H7 (cell line): ENCODE measurements at places on chromosomes 7 and 10. TPM values are rescaled to one million over a fixed set of nuclear protein-coding genes. Genes with fewer than 3 reads are reported as not detected.

- no peak for DNase-seq
Observed at GRCh38 chr7:146645383-146645976, 528.9 kb downstream of the CNTNAP2 start.

DNA sequence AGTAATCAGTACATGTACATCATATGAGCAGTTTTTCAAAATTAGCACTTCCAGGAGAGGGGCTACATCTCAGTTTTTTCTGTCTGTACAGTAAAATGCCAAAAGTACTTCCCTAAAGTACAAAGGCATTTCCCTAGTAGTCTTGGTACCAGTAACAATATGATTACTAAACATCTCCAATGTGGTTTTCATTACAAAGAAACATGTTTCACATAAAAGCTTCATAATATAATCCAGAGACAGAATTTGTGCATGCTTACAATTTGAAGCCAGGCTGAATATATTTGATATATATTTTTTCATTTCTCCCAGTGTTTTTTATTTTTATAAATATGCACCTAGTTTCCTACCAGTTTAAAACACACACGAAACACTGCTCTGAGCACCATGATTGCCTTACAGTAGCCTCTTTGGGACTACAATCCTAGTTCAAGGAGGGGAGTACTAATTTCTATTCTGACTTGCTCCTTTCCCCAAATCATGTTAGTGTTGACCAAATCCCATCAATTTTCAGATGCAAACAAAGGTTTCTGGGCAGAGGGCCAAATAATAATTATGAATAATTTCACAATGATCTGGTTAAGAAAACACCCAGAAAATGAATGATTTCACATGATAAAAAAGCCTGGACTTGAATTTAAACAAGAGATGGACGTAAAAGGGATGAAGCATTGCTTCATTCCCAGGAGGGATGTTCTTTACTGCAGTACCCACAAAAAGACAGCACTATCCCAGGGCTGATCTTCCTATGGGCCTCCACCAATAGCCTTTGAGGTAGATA is 201.3 kb downstream of the SLC25A13 start:
- no peak for DNase-seq

DNA sequence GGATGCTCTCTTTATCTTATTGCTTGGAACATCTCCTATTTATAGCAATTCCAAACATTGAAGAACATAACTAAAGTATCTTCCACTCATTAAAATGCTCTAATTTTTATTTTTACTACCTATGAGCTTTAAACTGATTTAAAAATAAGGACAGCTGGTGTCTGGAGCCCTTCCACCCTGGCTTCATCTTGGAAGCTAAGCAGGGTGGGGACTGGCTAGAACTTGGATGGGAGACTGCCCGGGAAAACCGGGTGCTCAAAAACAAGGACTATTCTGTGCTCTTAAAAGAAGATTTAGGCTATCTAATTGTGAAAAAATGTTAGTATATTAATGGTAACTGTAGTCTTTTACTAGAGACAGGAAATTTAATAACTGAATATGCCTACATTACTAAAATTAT is 69.2 kb downstream of the ARMC3 start:
- DNase-seq, result peak; percentile 60

Gene ZNF679
- not detected in 2 replicates for total RNA-seq

Gene TMEM225B
- total RNA-seq, result 0.48 and 0.52 TPM in 2 replicates

GRCh38 chr7:106099539-106099938 is 12.6 kb downstream of the SYPL1 start:
- DNase-seq, result no peak

GRCh38 chr7:81416659-81417058 is 353.2 kb downstream of the HGF start:
- DNase-seq, result no peak

Gene XRCC2
- total RNA-seq, result 7.3 and 9.5 TPM in 2 replicates

- no peak for DNase-seq
Observed at GRCh38 chr10:61971003-61971325, 69.5 kb downstream of the ARID5B start.

Gene ZNF467
- total RNA-seq, result 0.04 and 0.55 TPM in 2 replicates

DNA sequence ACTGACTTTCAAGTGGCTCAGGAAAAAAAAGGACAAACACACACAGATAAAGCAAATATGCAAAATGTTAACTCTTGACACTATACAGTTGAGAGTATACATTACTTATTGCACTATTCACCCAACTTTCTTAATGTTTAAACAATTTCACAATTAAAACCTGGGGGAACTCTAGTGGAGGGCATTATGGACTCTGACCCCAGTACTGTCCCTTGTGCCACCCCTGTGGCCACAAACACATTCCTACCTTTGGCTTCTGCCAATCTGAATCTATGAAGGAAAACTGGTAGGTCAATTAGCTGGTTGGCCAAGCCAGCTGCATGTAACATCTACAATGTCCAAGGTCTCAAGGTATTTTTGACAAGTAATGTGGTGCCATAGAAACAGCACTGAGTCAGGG is 7.5 kb upstream of the FGFR2 start:
- no peak for DNase-seq

DNA sequence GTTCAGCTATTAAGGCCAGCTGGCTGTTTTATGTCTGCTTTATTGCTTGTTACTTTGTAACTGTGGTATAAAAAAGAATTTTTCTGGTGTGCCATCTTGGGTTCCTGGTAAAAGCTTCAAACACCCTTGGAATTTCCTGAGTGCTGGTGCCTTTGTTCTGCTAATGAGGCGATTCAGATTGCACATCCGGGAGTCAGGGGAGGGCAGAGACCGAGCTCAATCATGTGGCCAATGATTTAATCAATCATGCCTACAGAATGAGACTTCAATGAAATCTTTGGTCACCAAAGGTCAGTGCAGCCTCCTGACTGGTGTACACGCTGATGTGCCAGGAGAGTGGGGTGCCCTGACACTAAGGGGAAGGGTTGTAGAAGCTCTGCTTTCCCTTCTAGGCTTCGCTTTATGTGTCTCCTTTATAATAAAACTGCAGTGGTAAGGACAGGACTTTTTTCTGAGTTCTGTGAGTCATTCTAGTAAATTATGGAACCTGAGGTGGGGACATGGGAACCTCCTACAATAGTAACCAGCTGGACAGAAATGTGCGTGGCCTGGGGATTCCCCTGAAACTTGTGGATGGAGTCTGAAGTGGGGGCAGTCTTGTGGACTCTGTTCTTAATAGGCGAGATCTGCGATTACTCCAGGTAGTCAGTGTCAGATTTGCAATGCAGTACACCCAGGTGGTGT is 69.4 kb upstream of the OGDHL start:
- DNase-seq, result peak; percentile 52

DNA sequence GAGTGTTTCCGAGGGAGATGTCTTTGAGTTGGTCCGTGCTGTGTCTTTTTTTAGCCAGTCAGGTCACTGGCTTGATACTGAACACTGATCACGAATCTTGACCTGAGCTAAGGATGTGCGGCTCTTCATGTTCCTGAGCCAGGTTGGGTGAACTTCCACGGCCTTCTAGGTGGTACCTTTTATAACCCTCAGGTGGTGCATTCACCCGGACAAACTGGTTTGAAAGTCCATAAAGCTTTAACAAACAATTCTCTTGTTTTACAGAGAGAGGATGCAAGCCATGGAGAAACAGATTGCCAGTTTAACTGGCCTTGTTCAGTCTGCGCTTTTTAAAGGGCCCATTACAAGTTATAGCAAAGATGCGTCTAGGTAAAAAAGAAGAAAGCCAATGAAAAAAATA is 229.5 kb downstream of the ARHGAP21 start:
- no peak for DNase-seq

GRCh38 chr10:52775132-52775647 is 2.6 kb upstream of the MBL2 start:
- DNase-seq, result no peak

GRCh38 chr7:74334030-74334429 is 44.8 kb downstream of the CLIP2 start:
- no peak for DNase-seq

GRCh38 chr10:105075031-105075430 is 433.9 kb downstream of the SORCS3 start:
- DNase-seq, result no peak

Gene SLF2
- total RNA-seq, result 11.1 and 16.3 TPM in 2 replicates

Gene COPG2
- total RNA-seq, result 45.7 and 64.3 TPM in 2 replicates

Gene SLC16A9
- total RNA-seq, result 4.1 and 5.7 TPM in 2 replicates

Gene TEX36
- not detected in 2 replicates for total RNA-seq

- DNase-seq, result no peak
Observed at GRCh38 chr10:29790207-29790606, 155.4 kb upstream of the SVIL start.

- peak; percentile 76 for DNase-seq
Observed at GRCh38 chr10:132363376-132363775, 31.4 kb downstream of the LRRC27 start.

- no peak for DNase-seq
Observed at GRCh38 chr10:75487087-75487754, 55.8 kb downstream of the LRMDA start.

- DNase-seq, result no peak
Observed at GRCh38 chr10:5595994-5596471, 70.4 kb downstream of the ASB13 start.

DNA sequence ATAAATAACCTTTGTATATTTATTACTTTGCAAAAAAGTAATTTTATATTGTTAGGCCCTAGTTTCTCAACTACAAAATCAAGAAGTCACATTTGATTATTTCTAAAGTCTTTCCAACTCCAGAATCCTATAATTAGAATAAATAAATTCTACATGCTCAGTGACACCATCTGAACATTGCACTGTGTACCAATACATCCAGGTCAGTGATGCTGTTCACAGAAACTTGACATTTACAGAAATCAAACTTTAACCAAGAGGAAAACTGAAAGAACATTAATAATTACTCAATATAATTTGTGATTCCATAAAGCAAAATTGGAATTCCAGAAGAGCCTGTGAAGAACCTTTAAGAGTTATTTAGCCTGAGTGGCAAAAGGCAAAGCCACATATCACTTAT is 104.0 kb upstream of the FAM133B start:
- DNase-seq, result no peak

Gene TRPV6
- total RNA-seq, result 0.17 and 0.22 TPM in 2 replicates

GRCh38 chr7:252216-252965 is 37.6 kb upstream of the FOXL3 start:
- DNase-seq, result no peak

Gene TSPAN12
- 19.5 and 26.5 TPM in 2 replicates for total RNA-seq

Gene PLXDC2
- total RNA-seq, result 21.9 and 27.5 TPM in 2 replicates

DNA sequence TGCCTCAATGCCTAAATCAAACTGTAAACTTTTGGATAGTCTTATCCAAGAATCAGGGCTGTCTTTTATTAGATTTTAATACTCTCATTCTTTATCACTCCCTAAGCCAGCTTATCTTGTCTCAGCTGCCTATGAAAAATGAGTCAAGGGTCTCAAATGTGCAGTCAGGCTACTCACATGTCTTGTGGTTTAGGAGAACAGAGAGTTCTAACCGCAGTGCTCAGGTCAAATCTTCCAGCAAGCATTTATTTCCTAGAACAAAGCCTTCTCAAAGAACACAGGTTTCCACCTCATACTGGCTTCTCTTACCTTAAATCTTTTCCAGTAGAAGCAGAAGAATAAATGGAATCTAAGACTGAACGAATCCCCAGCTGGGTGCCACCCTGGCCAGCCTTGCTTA is 23.5 kb downstream of the HTR5A start:
- DNase-seq, result no peak

DNA sequence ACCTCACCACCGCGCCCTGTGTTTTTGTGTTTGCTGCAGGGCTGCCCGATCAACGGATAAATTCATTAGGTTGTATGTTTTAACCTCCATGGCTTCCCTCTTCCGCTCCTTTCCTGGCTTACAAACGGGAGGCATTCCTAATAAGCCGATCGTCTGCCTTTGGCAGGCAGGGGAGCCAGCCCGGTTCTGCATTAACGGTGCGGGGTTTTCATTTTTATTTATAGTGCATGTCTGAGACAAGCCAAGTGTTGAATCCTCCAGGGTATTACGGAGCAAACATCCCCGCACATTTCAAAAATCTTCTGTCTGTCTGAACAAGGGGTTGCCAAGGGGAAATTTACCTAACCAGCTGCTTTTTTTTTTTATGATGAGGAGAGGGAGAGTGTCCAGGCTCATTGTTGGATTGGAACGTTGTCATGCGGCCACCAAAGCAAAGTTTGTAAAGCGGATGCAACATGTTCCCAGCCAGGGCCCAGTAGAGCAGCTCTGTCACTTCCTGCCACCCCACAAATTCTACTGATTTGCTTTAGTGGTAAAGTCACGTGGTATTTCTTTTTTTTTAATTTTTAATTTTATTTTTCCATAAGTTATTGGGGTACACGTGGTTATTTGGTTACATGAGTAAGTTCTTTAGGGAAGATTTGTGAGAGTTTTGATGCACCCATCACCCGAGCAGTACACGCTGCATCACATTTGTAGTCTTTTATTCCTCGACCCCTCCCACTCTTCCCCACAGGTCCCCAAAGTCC is 92.3 kb upstream of the BAIAP2L1 start:
- no peak for DNase-seq

DNA sequence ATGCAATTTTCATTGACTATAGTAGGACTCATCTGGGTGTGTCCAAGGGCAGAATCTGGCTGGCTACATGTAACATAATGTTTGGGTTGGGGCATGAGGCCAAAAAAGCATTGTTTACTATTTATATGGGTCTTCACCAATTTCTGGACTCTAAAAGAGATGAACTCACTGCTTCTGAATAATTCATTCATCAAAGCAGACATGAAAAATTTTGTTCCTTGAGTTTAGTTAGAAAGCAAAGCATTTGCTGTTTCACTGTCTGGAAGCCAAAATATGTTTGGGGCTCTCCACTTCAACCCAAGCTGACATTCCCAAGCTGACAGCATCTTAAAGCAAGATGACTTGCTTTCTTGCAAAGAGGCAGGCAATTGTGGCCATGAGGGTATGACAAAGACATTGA is 670.6 kb downstream of the SUGCT start:
- DNase-seq, result no peak

GRCh38 chr10:129891806-129892205 is 72.3 kb downstream of the EBF3 start:
- peak; percentile 72 for DNase-seq

Gene VIPR2
- total RNA-seq, result 2.5 and 3.5 TPM in 2 replicates

GRCh38 chr7:37284805-37285231 is 163.8 kb downstream of the ELMO1 start:
- peak; percentile 69 for DNase-seq

DNA sequence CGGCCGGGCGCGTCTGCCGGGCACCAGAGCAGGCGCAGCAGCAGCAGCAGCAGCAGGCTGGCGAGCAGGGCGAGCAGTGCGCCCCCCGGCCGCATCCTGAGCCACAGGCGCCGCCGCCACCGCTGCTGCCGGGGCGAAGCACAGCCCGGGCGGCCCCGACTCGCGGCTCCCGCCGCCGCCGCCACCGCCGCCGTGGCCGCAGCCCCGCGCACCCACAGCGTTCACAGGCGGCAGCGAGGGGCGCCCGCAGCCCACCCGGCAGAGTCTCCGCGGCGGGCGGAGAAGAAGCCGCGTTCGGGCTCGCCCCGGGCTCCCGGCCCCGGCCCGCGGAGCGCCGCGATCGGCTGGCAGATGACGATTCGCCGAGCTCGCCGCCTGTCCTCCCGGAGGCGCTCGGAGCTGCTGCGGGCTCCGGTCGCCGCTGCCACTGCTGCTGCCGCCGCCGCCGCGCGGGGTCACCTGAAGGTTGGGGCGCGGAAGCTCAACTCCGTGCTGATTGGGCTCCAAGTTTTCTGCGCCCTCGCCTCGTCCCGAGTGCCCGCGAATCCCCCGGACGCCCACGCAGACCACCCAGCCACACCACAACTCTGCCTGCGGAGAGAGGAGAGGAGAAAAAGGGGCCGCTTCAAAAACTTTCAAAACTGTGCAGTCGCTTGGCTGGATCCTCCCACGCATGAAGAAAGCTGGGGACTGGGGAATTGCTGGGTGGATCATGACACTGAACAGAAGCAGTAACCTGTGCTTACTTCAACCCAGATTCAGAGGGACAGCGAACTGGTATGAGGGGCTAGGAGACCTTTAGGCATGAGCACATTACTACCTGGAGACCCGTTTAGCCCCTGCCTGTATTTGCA is at the start of gene ST8SIA6:
Gene ST8SIA6 (minus strand): TSS at position 435 of the 854 bp plus-strand sequence. CDS start 340 bp downstream, at position 95.
- DNase-seq, result peak; percentile 83

GRCh38 chr10:33520223-33520622 is 185.8 kb upstream of the NRP1 start:
- no peak for DNase-seq

Gene CYP17A1
- not detected in 2 replicates for total RNA-seq
